ENCODE measurements at places on chromosomes 7 and 10.

GRCh38 chr10:89085153-89085552, 94.6 kb downstream of the FAS start:
- no peak for DNase-seq

- DNase-seq: no peak
Observed at GRCh38 chr10:62278441-62278910, 9.8 kb upstream of the RTKN2 start.

- DNase-seq: no peak
Observed at GRCh38 chr7:47799524-47799923, 148.7 kb downstream of the PKD1L1 start.

- no peak for DNase-seq
Observed at GRCh38 chr10:26254616-26255015, 38.0 kb downstream of the GAD2 start.

GRCh38 chr7:106317971-106318370, 33.2 kb upstream of the NAMPT start:
- no peak for DNase-seq

- DNase-seq: no peak
Observed at GRCh38 chr7:55190511-55191160, 171.8 kb downstream of the EGFR start.

DNA sequence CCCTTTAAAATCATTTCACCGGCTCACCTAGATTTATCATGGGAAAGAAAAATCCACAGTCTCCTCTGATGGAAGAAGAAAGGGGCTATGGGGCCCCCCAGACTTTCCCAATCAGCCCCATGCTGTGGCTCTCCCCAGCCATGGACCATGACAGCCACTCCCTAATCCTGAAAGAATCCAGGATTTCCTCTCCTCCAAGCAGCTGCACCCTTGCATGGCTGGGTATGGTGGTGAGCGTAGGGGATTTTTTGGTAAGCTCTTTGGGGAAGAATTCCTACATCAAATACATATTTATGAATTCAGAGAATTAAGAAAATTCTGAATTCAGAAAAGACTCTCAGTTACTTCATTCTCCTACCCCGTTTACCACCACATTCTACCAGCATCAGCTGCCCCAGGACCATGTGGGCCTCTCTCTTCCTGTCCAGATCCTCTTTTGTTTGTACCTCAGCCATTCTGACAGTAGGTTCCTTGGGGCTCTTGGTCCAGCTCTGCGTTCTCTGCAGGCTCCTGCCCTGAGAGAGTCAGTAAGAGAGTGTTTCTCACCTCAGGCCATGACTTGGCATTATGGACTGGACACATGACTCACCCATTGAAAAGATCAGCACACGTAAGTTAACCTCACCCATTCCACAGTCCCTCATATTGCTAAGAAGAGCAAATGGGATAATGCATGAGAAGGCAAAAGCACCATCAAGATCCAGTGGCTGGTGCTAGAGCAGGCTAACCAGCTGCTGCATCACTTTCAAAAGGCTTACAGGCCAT, 337.8 kb downstream of the ELMO1 start:
- no peak for DNase-seq

DNA sequence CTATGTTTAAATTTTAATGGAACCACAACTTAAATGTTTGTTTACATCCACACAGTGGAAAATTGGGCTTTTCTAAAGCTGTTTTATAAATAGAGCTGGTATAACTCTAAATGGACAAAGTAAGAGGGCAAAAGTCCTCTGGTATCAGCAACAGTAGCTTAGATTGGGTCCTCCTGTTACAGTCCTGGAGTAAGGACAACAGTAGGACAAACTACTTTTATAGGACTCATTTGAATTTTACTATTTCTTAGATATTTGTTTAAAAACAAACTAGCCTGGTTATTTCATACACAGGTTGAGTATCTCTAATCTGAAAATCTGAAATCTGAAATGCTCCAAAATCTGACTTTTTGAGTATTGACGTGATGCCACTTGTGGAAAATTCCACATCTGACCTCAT, 8.4 kb downstream of the VCL start:
- no peak for DNase-seq

GRCh38 chr7:137916980-137917645, 70.3 kb upstream of the DGKI start:
- DNase-seq: no peak

Measured in spleen (tissue), 13 donors.